ENCODE measurements at places on chromosomes 12 and 14. TPM values are rescaled to one million over a fixed set of nuclear protein-coding genes. Genes with fewer than 3 reads are reported as not detected.

TMEM229B gene
- 2.2 TPM for polyA plus RNA-seq

GRCh38 chr12:67649570-67650387, 1.2 kb downstream of the DYRK2 start:
- DNase-seq: no peak

DNA sequence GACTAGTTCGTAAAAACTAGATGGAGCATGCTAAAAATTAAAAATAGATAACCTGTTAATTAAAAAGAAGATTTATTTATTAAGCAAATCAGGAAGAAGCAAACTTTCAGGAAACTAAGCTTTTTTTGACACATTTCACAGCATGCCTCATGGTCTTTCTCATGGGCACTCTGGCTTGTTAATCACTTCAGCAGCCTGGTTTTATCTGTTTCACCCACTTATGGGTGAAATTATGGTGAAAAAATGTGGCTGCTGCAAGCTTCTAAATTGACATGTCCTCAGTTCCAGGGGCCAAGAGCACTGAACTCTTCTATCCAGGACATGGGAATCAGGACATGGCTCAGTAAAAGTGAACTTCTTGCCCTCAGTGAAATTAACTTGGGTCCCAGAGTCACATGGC, 468.6 kb upstream of the SYT1 start:
- DNase-seq: no peak

- DNase-seq: no peak
Observed at GRCh38 chr12:59173695-59174094, 253.4 kb upstream of the LRIG3 start.

NXPH4 gene
- 4.2 TPM for polyA plus RNA-seq

CELA1 gene
- polyA plus RNA-seq: not detected

- DNase-seq: no peak
Observed at GRCh38 chr12:122116707-122117535, 38.4 kb downstream of the MLXIP start.

Measured in renal cortex interstitium (tissue), 15 donors.